H9 (cell line): ENCODE measurements at places on chromosomes 3 and 15. TPM values are rescaled to one million over a fixed set of nuclear protein-coding genes. Genes with fewer than 3 reads are reported as not detected.

Gene GXYLT2
- total RNA-seq: 2.0 and 2.6 TPM in 2 replicates

Gene TGM4
- not detected in 2 replicates for total RNA-seq

Gene COMMD2
- 59.3 and 64.9 TPM in 2 replicates for total RNA-seq

Gene HGD
- 0.33 TPM in 1 of 2 replicates, not detected in the other for total RNA-seq

Gene PCOLCE2
- 6.8 and 9.2 TPM in 2 replicates for total RNA-seq

Gene MCF2L2
- total RNA-seq: 5.5 and 6.4 TPM in 2 replicates

Gene SLC30A4
- 0.02 TPM in 1 of 2 replicates, not detected in the other for total RNA-seq

Gene DISP2
- total RNA-seq: 0.59 and 1.3 TPM in 2 replicates

Gene ZCWPW2
- 0.31 and 0.35 TPM in 2 replicates for total RNA-seq

Gene PARP15
- total RNA-seq: 0.18 and 0.24 TPM in 2 replicates

Gene IL5RA
- not detected in 2 replicates for total RNA-seq

Gene SLITRK3
- 0.48 and 0.50 TPM in 2 replicates for total RNA-seq

Gene CTXND1
- not detected in 2 replicates for total RNA-seq

Gene DBR1
- total RNA-seq: 20.8 and 21.6 TPM in 2 replicates

Gene GOLGA8M
- total RNA-seq: not detected in 2 replicates

Gene IGF2BP2
- 122 and 130 TPM in 2 replicates for total RNA-seq

Gene TMEM212
- not detected in 2 replicates for total RNA-seq

Gene ARPP21
- total RNA-seq: not detected in 2 replicates

Gene TRIM42
- total RNA-seq: not detected in 2 replicates

Gene ANKUB1
- not detected in 2 replicates for total RNA-seq

Gene LRRIQ4
- 0.26 TPM in 1 of 2 replicates, not detected in the other for total RNA-seq

Gene CCRL2
- total RNA-seq: not detected in 2 replicates

Gene SAXO2
- total RNA-seq: 2.6 and 3.1 TPM in 2 replicates

Gene PLA1A
- total RNA-seq: not detected in 2 replicates

Gene TICRR
- 26.0 TPM in 2 replicates for total RNA-seq

Gene TM6SF1
- total RNA-seq: 0.96 and 0.99 TPM in 2 replicates

Gene RBMS3
- 7.3 and 8.1 TPM in 2 replicates for total RNA-seq
